GM03348 (cell line): ENCODE measurements at places on chromosomes 12 and 14.

GRCh38 chr12:52539083-52539820 lies 13.7 kb downstream of the KRT71 start:
- no peak for DNase-seq

GRCh38 chr14:41532255-41532654 lies 74.4 kb upstream of the LRFN5 start:
- no peak for DNase-seq

- peak; percentile 70 for DNase-seq
Observed at GRCh38 chr12:76277480-76277879, 70.7 kb downstream of the BBS10 start.

GRCh38 chr12:114013575-114014345 lies 47.6 kb upstream of the RBM19 start:
- DNase-seq = peak; percentile 45

GRCh38 chr14:76710056-76711010 lies 50.9 kb upstream of the VASH1 start:
- DNase-seq = peak; percentile 76

DNA sequence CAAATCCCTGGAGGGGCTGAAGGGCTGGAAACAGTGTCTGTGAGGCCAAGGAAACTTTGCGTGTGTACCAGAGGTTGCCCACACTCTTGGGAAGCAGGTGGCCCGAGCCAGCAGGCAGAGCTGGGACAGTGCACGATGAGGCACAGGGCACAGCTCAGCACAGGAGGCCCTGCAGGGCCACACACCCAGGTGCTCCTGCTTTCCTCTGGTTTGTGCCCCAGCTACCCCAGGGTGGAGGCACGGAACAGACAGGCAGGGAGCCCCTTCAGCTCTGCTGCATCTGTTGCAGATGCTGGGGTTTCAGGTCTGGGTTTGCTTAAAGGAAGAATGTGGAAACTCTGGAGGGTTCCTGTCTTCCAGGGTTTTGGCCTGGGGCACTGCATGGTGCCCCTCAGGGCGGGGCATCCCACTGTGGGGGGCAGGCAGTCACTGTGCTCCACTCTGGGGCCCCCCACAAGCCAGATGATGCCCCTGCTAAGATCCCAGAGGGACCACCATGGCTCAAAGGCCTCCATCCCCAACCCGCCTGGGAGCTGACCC lies 8.6 kb downstream of the TMEM179 start:
- no peak for DNase-seq

DNA sequence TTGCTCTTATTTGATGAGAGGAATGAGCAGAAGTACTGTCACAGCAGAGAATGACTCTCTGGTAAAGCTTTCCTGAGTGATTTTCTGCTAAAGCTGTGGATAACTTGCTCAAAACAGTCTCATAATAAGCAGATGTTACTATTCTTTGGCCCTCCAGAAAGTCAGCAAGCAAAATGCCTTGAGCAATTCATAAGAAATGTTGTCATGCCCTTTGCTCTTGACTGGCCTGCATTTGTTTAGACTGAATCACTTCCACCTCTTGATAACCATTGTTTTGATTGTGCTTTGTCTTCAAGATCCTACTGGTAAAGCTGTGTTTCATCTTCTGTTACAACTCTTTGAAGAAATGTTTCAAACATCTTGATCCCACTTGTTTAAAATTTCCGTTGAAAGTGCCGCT lies 457.9 kb upstream of the FOXG1 start:
- no peak for DNase-seq

GRCh38 chr12:41527534-41528116 lies 339.5 kb downstream of the PDZRN4 start:
- no peak for DNase-seq

GRCh38 chr12:47775100-47775911 lies 2.3 kb downstream of the SLC48A1 start:
- no peak for DNase-seq

- no peak for DNase-seq
Observed at GRCh38 chr14:20278414-20278813, 27.3 kb downstream of the TTC5 start.

- no peak for DNase-seq
Observed at GRCh38 chr12:47267571-47267970, 187.8 kb upstream of the AMIGO2 start.

DNA sequence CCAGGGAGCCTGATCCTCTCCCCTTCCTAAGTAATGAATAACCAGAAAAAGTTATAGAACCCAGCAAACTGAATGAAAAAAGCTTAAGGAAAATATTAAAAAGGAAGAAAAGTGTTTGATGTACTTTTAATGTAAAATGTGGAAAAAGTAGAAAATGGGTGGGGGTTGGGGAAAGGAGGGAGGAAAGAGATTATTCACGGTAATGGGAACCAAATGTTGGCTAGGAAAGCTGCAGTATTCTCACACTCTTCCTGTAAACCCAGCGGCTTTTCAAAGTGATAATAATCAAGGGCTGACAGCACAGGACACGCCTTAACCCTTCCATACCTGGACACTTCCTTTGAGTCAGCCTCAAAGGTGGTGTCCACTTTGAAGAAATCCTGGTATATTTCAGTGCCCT lies 139.2 kb downstream of the TGFB3 start:
- DNase-seq = no peak

DNA sequence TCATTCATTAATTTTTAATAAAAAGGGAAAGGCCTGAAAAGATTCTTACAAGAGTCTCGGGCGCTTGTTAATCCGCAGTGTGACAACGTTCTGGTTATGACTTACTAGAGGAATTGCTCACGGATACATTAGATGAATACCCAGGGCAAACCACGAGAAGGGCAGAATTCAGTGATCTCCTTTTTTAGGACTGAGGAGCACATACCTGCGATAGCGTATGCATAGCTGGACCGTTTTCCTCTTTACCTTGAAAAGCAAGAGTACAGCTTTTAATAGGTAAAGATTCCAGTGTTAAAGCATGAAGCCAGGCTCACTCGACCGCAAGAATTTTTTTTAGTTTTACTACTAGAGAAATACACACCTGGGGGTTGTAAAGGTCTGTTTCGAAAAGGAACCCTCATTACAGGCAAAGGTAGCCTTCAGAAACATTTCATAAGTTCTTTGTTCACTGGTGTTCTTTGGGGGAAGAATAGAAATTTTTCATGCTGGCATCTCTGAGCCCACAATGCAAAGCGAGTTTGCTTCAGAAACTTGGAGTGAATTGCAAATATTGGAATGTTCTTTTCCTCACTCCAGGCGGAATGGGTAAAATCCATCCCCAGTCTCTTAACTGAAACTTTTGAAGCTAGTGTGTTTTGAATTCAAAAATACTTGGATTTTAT lies 953 bp downstream of the MAPK1IP1L start:
- peak; percentile 33 for DNase-seq

GRCh38 chr12:42097971-42098370 lies 46.7 kb downstream of the GXYLT1 start:
- no peak for DNase-seq

- no peak for DNase-seq
Observed at GRCh38 chr14:59754256-59754655, 116.3 kb downstream of the RTN1 start.

- DNase-seq = no peak
Observed at GRCh38 chr14:94059998-94060397, 21.0 kb downstream of the DDX24 start.

GRCh38 chr12:88448337-88448915 lies 131.8 kb downstream of the KITLG start:
- DNase-seq = no peak

GRCh38 chr12:103140286-103140685 lies 182.8 kb downstream of the ASCL1 start:
- DNase-seq = no peak

DNA sequence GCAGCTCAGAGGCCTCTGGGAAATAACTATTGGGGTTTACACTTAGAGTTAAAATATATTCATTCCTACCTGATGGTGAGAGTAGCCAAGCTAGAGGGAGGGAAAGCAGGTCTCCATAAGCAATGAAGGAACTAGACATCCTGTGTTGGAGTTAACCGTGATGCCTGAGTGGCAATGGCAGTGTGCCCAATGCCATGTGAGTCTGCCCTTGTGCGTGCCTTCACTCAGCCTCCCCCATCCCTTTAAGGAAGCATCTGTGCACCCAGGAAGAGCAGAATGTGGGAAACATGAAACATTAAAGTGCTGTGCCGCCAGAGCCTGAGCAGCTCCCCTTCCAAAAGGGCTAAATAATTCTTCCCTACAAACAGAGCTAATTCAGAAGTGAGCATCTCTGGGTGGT lies 76.3 kb downstream of the COX16 start:
- DNase-seq = no peak

GRCh38 chr12:31749024-31749704 lies 20.3 kb upstream of the AMN1 start:
- DNase-seq = peak; percentile 87
